H1 (cell line): ENCODE measurements at places on chromosomes 5 and 9. TPM values are rescaled to one million over a fixed set of nuclear protein-coding genes. Genes with fewer than 3 reads are reported as not detected.
A peak's percentile ranks its signal among the peaks of the same experiment; 100 is the strongest.

GRCh38 chr5:5183189-5183699 lies 43.1 kb downstream of the ADAMTS16 start:
- DNase-seq = peak; percentile 78

DNA sequence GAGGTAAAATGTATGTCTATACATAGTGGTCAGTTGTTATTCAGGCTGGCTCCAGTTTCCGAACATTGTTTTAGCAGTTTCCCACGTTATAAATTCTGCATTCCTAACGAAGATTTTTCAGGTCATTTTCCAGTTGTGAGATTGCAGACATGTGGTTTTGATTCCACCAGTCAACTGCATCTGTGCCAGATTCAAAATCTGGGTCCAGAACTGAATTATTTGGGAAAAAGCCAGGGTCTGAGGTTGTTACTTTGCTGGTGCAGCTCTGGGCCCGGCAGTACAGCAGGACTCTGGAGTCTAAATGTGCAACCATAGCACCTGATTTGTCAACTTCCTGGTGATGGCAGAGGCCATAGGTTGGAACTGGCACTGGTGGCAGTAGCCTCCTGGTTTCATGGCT lies 105.7 kb upstream of the MEGF10 start:
- no peak for DNase-seq

- no peak for DNase-seq
Observed at GRCh38 chr5:115289104-115289503, 7.3 kb downstream of the CCDC112 start.

DNA sequence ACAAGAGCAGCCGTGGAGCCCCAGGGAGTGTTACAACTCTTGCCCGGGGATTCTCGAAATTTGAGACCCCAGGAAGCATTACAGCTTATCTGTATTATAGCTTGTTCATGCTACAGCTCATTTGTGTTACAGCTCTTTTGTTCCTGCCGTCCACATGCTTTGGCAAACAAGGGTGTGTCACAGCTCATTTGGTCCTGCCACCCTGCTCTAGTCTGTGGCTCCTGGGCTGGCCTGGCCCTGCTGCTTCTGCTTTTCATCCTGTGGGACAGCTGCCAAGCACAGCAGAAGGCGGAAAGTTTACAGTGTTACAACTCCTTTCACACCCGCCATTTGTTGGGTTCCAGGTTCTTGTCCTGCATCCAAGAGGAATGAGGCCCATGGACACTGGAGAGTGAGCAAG lies 685.0 kb downstream of the SLCO4C1 start:
- no peak for DNase-seq

GRCh38 chr5:59617186-59617771 lies 276.2 kb downstream of the PDE4D start:
- DNase-seq = no peak

PCDHGA4 gene
- total RNA-seq = 1.9 and 2.5 TPM in 2 replicates
